ENCODE measurements at places on chromosomes 2 and 18.

DNA sequence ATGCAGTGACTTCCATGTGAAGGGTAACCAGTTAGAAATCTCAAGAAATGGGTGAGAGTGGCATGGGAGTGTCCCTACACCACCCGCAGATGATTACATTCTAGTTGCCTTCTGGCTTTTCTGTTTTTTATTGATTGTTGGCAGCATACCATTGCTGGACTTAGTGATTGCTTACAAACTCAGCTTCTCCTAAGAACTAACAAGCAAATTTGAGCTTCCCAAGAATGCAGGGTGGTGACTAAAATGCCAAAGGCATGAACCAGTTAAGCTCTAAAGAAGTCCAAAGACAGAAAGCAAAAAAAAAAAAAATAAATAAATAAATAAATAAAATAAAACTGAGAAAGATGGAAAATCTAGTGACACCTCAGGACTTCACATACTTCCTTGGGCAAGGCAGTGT lies 245.5 kb upstream of the PARD3B start:
- no peak for DNase-seq

- DNase-seq, result no peak
Observed at GRCh38 chr2:85095094-85095493, 38.1 kb upstream of the TCF7L1 start.

GRCh38 chr2:120712180-120712681 lies 23.4 kb upstream of the GLI2 start:
- no peak for DNase-seq

- DNase-seq, result peak; percentile 60
Observed at GRCh38 chr2:136057023-136057801, 60.7 kb downstream of the CXCR4 start.

- peak; percentile 39 for DNase-seq
Observed at GRCh38 chr2:230496891-230497290, 80.9 kb downstream of the SP100 start.

DNA sequence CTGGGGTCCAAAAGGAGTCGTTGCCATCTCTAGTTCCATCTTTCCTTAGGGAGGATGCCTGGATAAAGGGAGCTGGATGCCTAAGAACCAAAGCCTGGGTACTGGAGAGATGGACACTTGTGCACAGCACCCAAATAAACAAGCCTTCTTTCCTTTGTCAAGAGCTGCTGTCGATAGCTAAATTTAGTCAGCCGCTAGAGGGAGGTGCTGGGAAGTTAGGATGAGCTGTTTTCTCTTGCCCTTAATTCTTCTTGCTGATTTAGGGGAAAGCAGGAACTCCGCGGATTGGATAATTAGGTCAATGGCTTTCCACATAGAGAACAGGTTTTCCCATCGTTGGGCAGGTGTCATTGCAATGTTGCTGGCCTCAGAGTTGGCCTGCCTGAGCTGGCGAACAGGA lies 30.9 kb upstream of the SERPINB12 start:
- DNase-seq, result no peak

- no peak for DNase-seq
Observed at GRCh38 chr2:48940606-48941005, 185.1 kb upstream of the LHCGR start.

GRCh38 chr2:222912117-222912516 lies 51.3 kb downstream of the ACSL3 start:
- peak; percentile 81 for DNase-seq

- DNase-seq, result no peak
Observed at GRCh38 chr2:84280873-84281272, 178.2 kb downstream of the SUCLG1 start.

DNA sequence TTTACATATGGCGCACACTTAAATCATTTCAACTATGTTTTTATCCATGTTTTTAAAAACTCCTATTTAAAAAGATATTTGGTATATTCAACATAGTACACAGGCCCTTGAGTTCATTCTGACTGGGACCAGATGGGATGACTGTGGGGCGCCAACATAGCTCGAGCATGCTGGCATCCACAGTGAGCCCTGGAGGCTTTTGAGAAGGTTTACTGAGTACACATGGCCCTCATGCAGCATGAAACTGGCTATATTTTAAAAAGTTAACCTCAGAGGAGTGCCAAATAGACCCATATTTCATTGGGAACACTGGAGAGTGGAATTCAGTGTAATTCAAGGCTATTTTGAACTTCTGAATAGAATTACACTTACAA lies 83.6 kb downstream of the CCDC85A start:
- no peak for DNase-seq

DNA sequence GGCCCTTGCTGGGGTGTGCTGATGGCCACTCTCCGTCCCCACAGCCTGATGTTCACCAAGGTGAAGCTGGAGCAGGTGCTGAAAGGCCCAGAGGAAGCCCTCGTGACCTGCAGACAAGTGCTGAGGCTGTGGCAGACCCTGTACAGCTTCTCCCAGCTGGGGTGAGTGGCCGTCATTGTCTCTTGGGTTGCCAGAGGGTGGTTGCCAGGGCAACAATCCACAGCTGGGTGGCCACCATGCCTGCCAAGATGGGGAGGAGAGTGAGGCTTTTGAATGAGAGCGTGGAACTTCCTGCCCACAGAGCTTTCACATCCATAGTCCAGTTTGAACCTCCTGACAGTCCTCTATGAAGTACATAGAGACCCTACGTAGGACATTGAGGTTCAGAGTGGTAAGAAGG lies 108.8 kb downstream of the STPG4 start:
- DNase-seq, result no peak

DNA sequence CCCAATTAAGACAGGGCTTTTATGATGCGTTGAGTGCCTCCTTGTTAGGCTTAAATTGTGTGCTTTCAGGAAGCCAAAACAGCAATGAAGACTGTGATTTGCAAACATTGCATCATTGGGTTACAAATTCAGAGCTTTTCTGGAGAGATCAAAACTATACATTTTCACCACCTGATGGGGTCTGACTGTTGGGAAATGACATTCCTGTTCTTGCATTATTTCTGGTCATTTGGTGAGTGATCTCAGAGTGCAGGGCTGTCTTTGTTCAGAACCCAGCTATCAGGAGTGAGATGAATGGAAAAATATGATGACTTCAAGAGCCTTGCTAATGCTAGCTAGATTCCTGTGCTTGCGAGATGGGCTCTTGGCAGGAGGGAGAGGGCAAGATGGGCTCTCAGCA lies 39.1 kb downstream of the SH3RF3 start:
- no peak for DNase-seq

- DNase-seq, result no peak
Observed at GRCh38 chr2:97713296-97714083, at the start of gene ZAP70. Gene ZAP70, plus strand, starts transcription at chr2:97713576. Its CDS starts 10,461 bp downstream, at chr2:97724037.

DNA sequence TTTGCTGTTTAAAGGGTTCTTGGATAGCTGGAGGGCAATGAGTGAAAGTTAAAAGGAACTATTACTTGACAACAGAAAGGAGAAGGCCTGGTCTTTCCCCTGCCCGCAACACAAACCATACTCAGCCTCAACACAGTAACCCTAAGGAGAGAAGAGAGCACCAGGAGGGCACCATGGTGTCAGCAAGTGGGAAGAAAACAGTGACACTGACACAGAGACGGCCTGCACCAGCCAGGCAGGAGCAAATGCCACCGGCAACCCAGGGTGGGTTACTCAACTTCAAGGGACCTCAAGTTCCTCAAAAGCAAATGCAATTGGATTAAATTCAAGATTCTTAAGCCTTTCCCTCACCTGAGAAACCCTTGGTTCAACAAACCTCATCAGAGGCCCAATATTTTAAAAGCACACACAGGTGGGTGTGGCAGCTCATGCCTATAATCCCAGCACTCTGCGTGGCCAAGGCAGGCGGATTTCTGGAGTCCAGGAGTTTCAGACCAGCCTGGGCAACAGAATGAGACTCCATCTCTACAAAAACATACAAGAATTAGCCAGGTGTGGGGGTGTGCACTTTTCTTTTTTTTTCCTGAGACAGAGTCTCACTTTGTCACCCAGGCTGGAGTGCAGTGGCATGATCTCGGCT lies 52.3 kb downstream of the TFCP2L1 start:
- DNase-seq, result no peak

DNA sequence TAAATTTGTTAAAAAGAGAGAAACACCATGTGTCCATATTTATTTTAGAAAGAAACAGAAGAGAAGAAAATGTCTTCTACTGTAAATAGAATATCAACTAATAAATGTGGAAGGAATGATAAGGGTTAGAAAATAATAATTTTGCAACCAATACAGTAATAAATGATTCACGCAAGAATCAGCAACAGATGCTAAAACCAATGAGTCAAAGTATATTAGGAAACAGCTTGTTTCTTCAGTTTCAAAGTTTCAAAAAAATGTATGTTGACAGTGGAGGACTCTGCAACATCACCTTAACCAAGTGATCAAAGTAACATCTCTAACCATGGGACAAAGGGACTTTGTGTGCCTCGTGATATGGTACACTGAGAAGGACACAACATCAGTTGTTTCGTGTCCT lies 147.0 kb downstream of the TWIST2 start:
- DNase-seq, result no peak

- no peak for DNase-seq
Observed at GRCh38 chr2:86038291-86039081, 67.2 kb downstream of the POLR1A start.

GRCh38 chr18:63606526-63606925 lies 19.4 kb downstream of the SERPINB13 start:
- DNase-seq, result no peak

GRCh38 chr2:104769096-104769495 lies 84.8 kb upstream of the POU3F3 start:
- no peak for DNase-seq

DNA sequence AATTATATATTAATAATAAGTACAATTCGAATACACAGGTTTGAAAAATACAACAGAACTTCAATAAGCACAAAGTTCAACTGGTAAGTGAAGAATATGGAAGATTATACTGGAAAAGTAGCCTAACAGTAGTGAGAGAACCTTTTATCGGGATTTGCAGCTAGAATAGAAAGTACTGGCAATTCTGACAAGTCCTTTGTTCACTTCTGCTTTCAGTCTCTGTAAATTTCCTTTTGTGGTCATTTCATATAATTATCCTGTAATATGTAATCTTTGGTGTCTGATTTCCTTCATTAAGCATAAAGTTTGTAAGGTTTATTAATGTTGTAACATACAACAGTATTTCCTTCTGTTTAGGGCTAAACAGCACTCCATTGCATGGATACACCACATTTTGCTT lies 67.2 kb downstream of the CUL3 start:
- no peak for DNase-seq

- no peak for DNase-seq
Observed at GRCh38 chr2:118249531-118249930, 161.3 kb downstream of the INSIG2 start.

- DNase-seq, result no peak
Observed at GRCh38 chr2:79638954-79639353, 126.1 kb downstream of the CTNNA2 start.

DNA sequence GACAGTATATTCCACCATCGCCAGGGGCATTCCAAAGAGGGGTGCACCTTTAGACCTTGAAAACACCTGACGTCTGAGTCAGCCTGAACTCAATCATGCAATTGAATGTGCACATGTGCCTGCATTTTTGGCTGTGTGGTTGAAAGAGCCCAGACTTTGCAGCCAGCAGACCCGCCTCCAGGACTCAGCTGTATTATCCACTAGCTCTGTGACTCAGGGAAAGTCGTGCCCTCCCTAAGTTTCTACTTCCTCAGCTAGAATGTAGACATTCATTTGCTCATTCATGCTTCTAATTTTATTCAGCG lies 94.2 kb downstream of the LRRC30 start:
- DNase-seq, result no peak

GRCh38 chr18:79864006-79864725 lies 66.4 kb downstream of the KCNG2 start:
- no peak for DNase-seq

DNA sequence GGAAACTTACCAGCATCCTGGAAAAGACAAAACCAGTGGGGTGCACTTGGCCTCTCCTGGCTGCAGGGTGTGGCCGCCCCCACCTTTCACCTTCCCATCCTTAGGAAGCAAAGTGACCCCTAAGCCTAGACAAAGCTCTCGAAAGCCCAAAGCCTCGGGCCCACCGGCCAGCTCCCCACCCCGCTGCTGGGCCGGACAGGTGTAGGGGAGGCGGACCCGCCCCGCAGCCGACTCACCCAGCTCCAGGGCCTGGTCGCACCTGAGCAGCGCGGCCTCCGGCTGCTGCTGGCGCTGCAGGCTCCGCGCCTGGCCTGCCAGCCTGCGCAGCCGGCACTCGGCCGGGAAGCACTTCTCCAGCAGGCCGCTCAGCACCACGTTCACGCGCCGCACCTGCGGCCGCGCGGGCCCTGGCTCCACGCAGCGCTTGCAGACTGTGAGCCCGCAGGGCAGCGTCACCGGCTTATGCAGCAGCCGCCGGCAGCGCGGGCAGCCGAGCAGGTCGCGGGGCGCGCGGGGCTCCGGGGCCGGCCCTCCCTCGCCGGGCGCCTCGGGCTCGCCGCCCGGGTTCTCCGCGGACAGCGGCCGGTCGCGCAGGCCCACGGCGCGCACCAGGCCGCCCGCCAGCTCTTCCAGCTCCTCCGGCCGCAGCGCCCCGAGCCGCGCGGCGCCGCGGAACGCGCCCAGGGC lies 979 bp downstream of the LONRF2 start:
- peak; percentile 10 for DNase-seq

GRCh38 chr18:6628187-6628586 lies 101.3 kb upstream of the ARHGAP28 start:
- no peak for DNase-seq

DNA sequence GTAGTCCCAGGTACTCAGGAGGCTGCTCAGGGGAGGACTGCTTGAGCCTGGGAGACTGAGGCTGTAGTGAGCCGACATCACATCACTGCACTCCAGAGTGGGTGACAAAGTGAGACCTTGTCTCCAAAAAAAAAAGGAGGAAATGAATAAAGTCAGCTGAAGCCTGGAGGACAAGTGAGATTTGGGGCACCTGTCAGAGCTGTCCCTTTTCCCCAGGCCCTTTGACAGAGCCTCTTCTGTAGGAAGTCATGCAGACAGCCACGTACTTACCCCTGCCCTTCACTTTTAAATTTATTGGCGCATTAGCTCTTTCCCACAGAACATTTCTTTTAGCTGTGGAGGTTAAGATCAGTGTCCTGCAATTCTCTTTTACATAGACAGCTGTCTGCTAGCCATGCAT lies 151.0 kb upstream of the DNMT3A start:
- DNase-seq, result no peak

GRCh38 chr2:227411320-227411989 lies 23.7 kb upstream of the SCYGR1 start:
- DNase-seq, result peak; percentile 65

- no peak for DNase-seq
Observed at GRCh38 chr18:30588673-30589164, 453.8 kb downstream of the DSC3 start.

DNA sequence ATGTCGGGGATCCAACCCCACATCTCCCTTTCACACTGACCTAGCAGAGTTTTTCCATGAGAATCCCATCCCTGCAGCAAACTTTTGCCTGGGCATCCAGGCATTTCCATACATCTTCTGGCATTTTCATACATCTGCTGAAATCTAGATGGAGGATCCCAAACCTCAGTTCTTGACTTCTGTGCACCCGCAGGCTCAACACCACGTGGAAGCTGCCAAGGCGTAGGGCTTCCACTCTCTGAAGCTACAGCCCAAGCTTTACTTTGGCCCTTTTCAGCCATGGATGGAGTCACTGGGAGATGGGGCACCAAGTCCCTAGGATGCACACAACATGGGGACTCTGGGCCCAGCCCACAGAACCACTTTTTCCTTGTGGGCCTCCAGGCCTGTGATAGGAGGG lies 32.2 kb upstream of the TEX51 start:
- no peak for DNase-seq

GRCh38 chr2:118830881-118831280 lies 16.6 kb downstream of the EN1 start:
- DNase-seq, result no peak

- DNase-seq, result peak; percentile 54
Observed at GRCh38 chr18:45104049-45104395, 423.3 kb downstream of the SETBP1 start.

GRCh38 chr2:54965425-54965824 lies 84.8 kb downstream of the RTN4 start:
- no peak for DNase-seq
